ENCODE measurements at places on chromosomes 7 and 10.

GRCh38 chr10:34647875-34648865 is 166.9 kb downstream of the PARD3 start:
- no peak for DNase-seq

GRCh38 chr7:131633342-131633843 is 77.0 kb upstream of the PODXL start:
- peak; percentile 54 for DNase-seq

GRCh38 chr7:111842491-111842890 is 280.2 kb upstream of the IMMP2L start:
- no peak for DNase-seq

DNA sequence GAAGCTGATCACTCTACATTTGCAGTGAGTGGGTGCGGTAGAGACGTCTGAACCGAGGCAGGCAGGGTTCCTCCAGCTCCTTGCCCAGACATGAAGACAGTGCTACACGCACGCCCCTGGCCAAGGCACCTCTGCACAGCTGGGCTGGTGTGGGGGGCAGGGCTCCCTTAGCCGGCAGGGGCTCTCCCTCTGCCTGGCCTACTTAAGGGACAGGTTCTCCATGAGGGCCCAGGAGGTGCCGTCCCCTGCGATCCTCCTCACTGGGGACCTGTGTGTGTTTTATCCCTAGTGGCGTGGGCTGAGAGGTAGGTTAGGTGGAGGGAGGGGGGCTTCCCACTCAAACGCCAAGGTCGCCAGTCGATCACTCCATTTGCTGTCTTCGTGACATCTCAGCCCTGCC is 35.3 kb downstream of the IL15RA start:
- no peak for DNase-seq

GRCh38 chr7:36513393-36513792 is 123.7 kb downstream of the ANLN start:
- DNase-seq = no peak

DNA sequence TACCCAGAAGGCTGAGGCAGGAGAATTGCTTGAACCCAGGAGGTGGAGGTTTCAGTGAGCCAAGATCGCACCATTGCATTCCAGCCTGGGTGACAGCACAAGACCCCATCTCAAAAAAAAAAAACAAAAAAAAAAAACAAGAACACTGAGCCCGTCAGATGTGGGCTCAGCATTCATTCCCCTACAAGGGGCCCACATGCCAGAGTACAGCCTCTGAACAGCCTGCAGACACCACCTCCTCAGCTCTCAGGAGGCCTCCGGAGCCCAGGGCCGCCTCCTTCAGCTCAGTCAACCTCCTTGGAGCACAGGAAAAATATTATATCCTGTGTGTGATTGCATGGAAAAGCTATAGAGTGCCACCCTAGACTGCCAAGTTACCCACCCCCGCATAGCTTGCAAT is 112.3 kb downstream of the ABLIM1 start:
- DNase-seq = no peak

DNA sequence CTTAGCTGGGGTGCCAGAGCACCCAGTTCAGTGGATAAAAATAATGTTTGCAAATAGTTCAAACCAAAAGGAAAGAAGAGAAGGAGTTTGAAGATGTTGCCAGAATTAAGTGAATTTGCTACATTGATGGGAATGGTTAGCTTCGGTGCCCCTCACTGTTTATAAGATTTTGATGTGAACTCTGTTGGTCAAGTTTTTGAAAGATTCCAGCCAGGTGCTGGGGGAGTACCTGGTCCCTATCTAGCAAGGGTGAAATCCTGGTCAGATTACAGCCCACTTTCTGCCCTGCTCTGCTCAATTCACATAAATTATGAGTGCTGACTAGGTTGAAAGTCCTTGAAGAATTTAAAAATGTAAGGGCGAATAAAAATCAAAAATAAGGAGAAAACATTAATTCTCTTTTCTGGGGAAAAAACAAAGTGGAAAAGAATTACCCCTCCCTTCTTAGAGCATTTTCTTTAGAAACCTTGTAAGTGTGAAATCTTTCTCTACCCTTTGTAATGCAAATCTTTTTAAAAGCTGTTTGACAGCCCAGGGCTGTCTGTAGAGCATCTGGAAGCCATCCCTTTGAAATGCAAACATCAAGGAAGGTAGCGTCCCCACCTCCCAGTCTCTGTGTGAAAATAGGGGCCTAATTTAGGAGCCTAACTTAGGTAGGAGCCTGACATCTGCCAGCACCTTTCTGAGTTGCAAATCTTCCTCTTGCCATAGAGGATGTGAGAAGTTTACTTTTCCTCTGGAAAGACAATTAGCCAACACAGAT is 1.4 kb upstream of the GIMAP5 start:
- no peak for DNase-seq

GRCh38 chr7:22864855-22865601 is 42.4 kb upstream of the TOMM7 start:
- DNase-seq = no peak

GRCh38 chr7:111082351-111082750 is 8.6 kb upstream of the LRRN3 start:
- no peak for DNase-seq

- DNase-seq = no peak
Observed at GRCh38 chr7:140525743-140526142, 46.4 kb upstream of the MKRN1 start.

- no peak for DNase-seq
Observed at GRCh38 chr10:110764378-110764777, 107.3 kb upstream of the PDCD4 start.

DNA sequence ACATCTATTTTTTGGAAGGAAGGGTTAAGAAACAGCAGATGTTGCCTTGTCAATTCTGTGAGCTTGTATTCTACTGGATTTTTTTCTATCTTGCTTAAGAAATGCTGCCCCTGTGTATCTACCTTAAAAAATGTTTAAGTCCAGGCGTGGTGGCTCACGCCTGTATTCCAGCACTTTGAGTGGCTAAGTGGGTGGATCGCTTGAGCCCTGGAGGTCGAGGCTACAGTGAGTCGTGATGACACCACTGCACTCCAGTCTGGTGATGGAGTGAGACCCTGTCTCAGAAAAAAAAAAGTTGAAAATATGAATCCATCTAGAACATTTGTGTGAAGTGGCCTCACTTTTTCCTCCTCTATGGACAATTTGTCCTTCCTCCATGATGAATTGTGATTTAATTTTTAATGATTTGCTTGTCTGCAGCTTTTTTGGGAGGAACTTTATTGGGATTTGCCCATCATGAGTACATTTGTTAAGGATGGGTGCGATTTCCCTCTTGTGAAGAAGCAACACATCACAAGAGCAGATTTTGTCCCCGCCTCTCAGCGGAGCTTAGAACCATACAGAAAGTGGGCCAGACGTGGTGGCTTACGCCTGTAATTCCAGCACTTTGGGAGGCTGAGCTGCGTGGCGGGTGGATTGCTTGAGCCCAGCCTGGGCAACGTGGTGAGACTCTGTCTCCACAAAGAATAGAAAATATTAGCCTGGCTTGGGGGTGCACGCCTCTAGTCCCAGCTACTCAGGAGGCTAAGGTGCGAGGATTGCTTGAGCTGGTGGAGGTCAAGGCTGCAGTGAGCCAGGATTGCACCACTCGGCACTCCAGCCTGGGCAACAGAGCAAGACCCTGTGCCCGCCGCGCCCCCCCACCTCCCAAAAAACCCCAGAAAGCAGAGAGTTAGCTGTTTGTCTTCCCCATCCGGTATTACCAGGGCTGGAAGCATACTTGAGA is 57.7 kb downstream of the DNAJB6 start:
- DNase-seq = peak; percentile 8

DNA sequence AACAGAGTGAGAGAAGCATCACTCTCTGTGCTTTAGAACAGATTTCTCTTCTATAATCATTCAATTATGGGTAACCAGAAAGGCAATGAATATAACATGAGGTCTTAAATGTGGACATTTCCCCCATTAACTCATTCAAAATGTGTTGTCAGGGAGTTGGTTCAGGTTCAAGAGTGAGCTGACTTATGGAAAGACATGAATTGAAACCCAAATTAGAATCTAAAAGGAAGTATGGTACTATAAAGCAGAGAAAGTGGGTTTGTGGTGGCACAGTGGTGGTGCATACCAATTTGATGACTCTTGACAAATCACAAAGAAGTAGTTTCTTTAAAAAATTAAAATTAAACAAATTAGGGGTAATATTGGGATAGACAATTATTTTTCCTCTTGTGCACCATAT is 114.6 kb upstream of the MEOX2 start:
- DNase-seq = no peak

DNA sequence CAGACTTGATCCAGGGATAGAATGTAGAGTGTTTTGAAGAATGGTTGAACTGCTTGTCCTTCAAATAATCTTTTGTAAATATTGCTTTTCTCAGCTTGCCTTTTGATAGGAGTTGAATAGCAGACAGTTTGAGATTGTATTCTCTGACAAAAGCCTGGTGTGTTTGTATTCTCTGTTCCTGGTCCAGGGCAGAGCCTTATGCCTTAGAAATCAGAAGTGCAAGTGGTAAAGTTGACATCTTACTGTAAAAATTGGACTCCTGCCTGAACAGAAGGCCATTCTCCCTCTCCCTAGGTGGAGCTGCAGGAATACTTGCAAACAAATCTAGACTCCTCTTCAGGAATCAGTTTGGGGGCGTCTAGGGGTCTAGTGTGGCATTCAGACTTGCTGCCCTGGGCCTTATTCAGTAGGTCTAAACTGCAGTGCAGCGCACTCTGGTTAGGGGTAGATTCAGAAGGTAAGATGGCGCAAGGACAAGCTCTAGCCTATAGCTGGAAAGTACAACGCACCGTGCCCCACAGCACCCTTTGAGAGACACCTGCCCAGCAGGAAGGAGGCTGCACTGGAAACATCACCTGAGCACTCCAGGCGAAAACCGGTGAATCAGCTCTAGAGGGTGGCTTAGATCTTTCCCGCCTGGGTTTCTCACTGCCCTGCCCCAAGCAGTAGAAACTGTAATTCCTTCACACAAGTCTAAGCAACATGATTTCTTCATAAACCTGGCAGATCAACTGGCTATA is 608.5 kb upstream of the GALNT17 start:
- DNase-seq = no peak

GRCh38 chr7:159197066-159197975 is 52.7 kb upstream of the VIPR2 start:
- no peak for DNase-seq

DNA sequence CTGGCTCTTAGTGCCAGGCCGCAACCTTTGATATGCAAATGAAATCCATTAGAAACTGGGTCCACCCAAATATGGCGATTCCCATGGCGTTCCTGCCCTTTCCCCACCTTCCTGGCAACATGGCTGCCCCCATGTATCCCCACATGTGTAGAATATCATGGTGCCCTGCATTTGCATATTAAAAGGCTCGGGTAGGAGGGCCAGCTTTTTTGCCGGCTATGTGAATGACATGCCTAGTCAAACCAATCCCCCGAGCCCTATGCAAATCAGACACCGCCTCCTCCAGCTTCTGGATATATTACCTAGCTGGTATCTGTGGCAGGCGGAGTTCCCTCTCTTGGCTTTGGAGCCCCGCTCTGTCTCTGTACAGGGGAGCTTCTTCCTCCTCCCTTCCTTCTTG is 18.3 kb downstream of the MMS19 start:
- no peak for DNase-seq

- DNase-seq = no peak
Observed at GRCh38 chr7:84589012-84589411, 394.4 kb upstream of the SEMA3A start.

GRCh38 chr7:92282930-92283329 is 37.2 kb downstream of the ANKIB1 start:
- DNase-seq = no peak

DNA sequence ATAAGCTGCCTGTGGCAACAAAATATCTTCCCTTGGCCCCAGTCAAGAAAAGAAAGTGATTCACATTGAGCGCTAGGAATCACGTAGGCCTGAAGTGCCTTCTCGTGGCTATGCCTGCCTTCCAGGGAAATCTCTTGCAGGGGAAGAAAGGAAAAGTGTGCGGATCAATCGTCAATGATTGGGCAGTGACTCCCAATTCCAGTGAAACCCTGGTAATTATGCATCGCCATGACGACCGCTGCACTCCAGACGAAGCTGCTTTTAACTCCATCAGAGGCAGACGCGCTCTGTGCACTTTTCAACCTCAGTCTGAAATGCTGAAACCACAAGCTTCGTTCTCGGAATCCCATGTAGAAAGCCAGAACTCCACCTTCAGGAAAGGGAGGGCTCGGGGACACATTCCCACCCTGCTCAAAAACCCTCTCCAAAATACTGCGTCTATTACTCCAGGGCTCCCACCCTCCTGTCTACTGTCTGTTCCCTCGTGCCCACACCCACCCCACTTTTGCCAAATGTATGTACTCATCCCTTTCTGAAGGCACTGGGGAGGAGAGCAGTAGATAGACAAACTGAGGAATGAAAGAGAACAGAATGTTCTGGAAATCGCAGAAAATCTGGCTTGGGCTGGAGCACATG is 24.2 kb upstream of the PRKAG2 start:
- no peak for DNase-seq

- DNase-seq = no peak
Observed at GRCh38 chr7:463817-464453, 55.7 kb downstream of the PDGFA start.

- no peak for DNase-seq
Observed at GRCh38 chr10:97533888-97534287, 35.2 kb downstream of the UBTD1 start.

GRCh38 chr10:124001391-124002148 is 91.8 kb downstream of the CHST15 start:
- DNase-seq = no peak

DNA sequence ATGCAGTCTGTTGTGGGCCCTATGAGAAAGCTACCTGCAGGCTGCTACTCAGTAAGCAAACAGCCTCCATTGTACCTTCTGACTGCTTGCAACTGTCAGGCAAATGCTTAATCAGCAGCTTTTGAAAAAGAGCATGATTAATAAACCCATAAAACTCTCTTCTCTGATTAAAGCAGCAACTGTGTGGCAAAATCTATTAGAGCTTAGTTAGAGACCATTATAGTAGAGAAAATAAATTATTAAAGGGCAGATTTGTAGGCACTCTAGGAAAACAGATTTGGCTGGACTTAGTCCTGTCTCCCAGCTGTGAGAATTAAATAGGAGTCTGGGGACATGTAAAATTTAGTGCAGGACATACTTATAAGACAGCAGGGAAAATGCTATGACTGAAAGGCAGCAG is 132.5 kb upstream of the WNT16 start:
- DNase-seq = no peak

Data from HS-5 (cell line).